Heart left ventricle (tissue), 16 donors: ENCODE measurements at places on chromosomes 4 and X. TPM values are rescaled to one million over a fixed set of nuclear protein-coding genes. Genes with fewer than 3 reads are reported as not detected.

The NDNF gene
- polyA plus RNA-seq = 6.7 TPM

The DLG3 gene
- 6.1 TPM for polyA plus RNA-seq

The MAGEA8 gene
- polyA plus RNA-seq = not detected

The SLIT2 gene
- polyA plus RNA-seq = 0.99 TPM

The AKAP4 gene
- polyA plus RNA-seq = not detected

The SLC25A14 gene
- polyA plus RNA-seq = 17.7 TPM

The CXCL8 gene
- polyA plus RNA-seq = 0.42 TPM

The NR3C2 gene
- polyA plus RNA-seq = 3.6 TPM

The PABPC1L2A gene
- not detected for polyA plus RNA-seq

The ELK1 gene
- 9.9 TPM for polyA plus RNA-seq

The SLC9A6 gene
- 20.5 TPM for polyA plus RNA-seq

The TACR3 gene
- polyA plus RNA-seq = not detected

The NOP14 gene
- 26.0 TPM for polyA plus RNA-seq

The ZNF185 gene
- 0.42 TPM for polyA plus RNA-seq

The RASGEF1B gene
- polyA plus RNA-seq = 2.5 TPM

The HADH gene
- 147 TPM for polyA plus RNA-seq

The SPARCL1 gene
- 400 TPM for polyA plus RNA-seq
